ENCODE measurements at places on chromosomes 3 and 15.

DNA sequence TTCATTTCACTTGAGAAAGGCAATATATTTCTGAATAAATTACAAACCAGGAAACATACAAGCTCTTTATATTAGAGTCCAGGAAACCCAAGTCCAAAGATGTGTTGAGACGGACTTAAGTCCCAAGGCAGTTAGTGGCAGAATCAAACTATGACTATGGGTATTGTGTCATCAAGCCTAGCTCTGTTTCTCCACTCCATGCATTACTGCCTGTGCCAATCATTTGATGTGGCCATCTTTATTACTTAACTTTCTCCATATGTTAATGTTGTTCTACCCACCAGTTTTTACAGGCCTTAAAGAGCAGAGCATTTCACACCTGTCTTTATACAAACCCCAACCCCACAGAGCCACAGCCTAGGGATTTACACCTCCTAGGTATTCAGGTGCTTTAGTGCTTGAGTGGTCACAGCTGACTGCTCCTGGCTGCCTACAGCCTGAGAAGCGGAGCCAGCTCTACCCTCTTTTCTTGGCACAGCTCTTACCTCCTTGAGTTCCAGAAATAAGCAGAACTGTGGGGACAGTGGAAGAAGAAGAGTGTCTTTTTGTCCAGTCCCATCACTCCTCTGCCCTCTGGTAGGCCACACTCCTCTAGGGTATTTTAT, 92.1 kb downstream of the DTWD1 start:
- no peak for DNase-seq

DNA sequence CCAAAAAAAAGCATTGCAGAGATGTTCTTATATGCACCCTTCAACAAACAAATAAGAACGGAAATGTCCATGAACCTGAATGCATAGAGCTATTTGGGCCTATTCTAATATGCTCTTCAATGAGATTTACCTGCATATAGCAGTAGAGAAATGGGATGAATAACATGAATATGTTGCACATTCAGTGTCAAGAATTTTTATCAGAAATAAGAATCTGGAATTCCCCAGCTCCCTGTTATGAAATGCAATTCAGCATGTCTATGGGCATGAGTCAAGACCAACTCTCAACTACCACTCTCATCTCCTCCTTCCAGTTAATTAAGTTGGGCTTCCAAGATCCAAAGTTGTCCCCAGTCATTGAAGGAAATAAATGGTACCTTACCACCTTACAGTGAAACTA, 133.7 kb upstream of the ALCAM start:
- DNase-seq = no peak

GRCh38 chr3:149490260-149490971, 15.9 kb downstream of the TM4SF4 start:
- no peak for DNase-seq

GRCh38 chr3:187125319-187126031, 13.8 kb downstream of the RPL39L start:
- DNase-seq = no peak

DNA sequence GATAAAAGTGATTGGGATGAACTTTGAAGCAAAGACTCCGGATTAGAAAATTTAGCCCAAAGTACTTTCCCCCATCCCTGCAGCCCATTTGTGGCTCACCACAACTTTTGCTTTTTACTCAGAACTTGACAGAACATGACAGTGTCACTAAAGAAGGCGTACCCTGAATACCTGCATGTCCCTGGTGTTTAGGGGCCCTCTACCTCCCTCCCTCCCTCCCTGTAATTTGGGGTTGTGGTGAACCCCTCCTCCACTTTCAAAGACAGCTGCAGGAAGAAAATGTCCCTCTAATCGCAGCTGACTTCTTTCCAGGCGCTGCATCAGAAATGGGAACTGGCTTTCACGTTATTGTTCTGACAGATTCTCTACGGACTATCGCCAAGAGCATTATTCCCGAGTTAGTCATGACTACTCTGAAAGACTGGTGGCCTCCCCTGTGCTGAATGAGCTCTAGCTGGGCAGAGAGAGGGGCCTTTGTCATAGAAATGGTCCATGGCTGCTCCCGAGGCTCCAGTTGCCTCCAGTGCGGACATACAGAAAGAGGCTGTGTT, 93.2 kb upstream of the ARHGEF3 start:
- DNase-seq = no peak

- no peak for DNase-seq
Observed at GRCh38 chr3:184660931-184661330, 50.9 kb downstream of the MAGEF1 start.

DNA sequence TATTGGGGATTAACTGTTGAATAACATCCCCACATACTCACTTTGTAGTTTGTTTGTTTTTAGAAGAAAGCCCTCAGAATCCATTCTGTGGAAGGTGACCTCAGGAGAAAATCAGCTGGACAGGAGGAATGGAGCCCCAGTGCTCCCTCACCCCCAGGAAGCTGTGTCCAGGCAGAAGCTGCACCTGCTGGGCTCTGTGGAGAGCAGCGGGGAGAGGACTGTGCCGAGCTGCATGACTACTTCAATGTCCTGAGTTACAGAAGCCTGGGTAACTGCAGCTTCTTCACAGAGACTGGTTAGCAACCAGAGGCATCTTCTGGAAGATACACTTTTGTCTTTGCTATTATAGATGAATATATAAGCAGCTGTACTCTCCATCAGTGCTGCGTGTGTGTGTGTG, 14.0 kb downstream of the TIGIT start:
- DNase-seq = no peak

Data from left ventricle myocardium inferior (tissue), 1 donor.